ENCODE measurements at places on chromosomes 1 and 21.

GRCh38 chr21:40165773-40166070 lies 298.5 kb downstream of the PCP4 start:
- no peak for DNase-seq

- DNase-seq: no peak
These were observed 14.9 kb downstream of the SELL start for GRCh38 chr1:169696273-169697100.

DNA sequence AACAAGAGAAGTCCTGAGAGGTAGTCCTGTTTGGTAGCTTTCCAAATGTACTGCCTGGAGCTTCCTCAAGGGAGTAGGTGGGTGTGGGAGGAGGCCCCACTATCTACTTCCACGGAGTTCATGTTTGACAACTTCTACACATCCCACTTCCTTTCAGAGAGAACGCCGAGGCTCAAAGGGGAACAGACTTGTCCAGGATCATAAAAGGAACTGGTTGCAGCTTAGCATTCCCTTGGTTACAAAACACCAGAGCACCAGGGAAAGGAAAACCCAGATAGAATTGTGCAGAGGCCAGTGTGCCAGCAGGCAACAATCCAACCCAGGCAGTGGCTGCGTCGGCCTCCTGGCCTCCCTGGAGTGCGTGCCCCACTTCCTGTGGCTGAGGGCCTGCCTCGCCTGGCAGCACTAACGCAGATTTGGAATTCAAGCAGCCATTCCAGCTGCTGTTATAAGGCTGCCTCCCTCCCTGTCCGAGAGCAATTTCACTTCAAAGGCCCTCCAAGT lies 4.2 kb upstream of the RAP1GAP start:
- peak; percentile 43 for DNase-seq

DNA sequence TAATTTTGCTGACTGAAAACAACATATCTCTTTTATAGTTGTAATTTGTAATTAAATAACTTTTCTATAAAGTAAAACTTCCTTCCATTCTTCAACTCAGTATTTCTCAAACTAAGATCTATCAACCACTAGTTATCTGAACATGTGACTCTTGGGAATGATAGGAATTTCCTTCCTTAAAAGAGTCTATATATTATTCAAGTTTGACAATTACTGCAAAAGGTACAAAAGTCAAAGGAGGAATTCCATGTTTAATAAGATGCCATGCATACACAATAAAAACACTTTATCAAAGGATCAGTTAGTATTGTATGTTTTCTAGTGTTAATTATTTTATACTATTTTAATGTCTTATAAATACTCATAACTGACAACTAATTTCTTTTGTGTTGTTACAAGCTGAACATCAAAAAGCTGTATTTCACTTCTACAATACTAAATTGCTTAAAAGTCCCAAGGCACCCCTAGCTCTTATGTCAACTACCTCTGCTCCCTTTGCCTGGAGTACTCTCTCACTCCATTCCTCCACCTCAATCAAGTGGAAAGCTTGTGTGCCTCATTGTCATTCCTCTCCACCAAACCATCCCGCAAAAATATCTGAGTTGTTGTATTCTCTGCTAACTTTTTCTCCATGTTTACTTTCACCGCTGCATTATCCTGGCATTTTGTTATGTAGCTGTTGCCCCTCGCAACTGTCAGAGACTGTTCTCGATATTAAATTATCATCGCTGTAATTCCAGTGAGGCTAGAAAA lies 67.9 kb downstream of the SLC44A5 start:
- no peak for DNase-seq

GRCh38 chr1:31043631-31044030 lies 21.9 kb downstream of the PUM1 start:
- DNase-seq: peak; percentile 80

DNA sequence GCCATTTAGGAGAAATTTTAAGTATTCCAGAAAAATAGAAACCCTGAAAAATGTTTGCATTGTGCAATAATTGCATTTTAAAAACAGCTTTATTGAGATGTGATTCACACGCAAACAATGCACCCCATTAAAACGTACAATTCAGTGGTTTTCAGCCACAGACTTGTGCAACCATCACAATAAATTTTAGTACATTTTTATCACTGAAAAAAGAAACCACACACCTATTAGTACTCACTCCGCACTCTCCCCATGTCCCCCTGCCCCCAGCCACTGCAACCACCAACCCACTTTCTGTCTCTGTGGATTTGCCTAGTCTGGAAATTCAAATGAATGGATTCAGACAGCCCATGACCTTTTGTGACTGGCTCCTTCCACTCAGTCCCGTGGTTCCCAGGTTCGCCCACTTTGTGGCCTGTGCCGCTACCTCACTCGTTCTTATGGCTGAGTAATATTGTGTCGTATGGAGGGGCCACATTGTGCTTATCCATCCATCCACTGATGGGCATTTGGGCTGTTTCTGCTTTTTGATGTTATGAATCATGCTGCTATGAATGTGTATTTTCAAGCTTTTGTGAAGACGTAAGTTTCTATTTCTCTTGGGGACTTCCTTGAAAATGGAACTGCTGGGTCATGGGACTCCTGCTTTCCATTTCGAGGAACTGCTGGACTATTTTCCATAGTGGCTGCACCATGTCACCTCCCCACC lies 147.7 kb upstream of the ARHGEF16 start:
- DNase-seq: no peak

- DNase-seq: no peak
These were observed 173.9 kb downstream of the HHIPL2 start for GRCh38 chr1:222373831-222374602.

DNA sequence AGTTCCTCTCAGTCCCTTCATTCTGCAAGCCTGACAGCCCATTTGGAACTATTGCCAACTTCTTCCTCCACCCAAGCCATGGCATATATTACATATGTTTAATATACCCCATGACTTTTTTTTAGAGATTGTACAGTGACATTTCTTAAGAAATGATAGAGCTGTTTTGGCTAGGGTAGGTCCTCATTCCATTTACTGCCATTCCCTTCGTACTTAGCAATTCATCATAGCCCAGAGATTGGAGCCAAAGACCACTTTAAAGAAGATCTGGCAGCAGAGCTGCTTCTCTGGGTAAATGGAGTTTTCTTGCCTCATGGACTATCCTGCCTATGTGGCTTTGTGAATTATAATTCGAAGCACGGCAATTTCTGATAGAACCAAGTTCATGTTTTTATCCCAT lies 93.4 kb downstream of the ST3GAL3 start:
- DNase-seq: no peak

DNA sequence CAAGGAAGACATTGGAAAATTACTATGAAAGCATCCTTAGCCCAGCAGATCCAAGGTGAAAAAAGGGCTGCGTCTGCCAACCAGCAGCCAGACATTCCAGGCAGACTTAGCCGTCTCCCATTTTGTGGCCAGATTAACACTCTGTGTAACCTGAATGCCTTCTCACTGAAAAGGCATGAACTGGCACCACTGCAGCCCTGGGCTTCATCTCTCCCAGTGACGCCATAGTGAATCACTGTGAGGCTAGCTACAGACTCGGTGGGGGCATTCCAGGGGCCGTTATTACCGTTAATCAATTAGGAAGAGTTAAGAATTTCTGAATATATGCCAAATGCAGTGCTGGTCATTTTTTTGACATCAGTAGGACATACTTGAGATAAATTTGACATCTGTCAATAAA lies 627.4 kb downstream of the LMO4 start:
- DNase-seq: no peak

GRCh38 chr1:8460132-8460544 lies 142.2 kb downstream of the SLC45A1 start:
- DNase-seq: no peak

- no peak for DNase-seq
These were observed 189.2 kb downstream of the DYRK1A start for GRCh38 chr21:37555672-37556261.

- DNase-seq: no peak
These were observed 97.8 kb downstream of the MRPL37 start for GRCh38 chr1:54297596-54298283.

DNA sequence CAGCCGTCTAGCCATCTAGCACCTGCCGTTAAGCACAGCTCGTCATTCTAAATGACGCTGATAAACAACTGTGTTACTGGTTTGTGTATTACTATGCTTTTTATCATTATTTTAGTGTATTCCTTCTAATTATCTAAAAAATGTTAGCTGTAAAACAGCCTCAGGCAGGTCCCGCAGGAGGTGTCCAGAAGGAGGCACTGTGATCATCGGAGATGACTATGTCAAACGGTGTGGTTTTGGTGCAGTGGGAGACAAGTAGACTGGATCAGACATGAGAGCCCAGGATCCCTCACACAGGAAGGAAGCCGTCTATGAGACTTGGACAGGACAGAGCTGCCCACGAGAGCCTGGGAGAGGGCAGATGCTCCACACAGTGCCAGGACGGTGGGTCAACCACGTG lies 55.3 kb upstream of the COL6A1 start:
- DNase-seq: no peak

DNA sequence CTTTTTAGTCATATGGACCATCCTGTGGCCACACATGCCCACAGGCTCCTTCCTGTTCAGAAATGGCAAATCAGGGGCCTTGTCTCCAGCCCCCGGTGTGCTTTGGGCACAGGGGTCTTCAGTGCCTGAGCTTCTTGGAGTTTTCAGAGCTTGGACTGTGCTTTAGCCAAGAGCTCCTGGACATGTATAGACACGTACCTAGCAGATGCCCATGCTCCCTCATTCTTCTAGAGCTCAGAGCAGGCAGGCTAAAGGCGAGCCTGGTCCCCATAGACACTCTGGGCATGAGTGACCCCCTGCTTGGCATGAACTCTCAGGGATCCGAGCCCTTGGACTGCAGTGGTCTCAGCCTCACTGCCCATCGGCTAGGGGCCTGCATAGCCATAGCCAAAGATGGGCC lies 106.8 kb downstream of the EPHB2 start:
- no peak for DNase-seq

DNA sequence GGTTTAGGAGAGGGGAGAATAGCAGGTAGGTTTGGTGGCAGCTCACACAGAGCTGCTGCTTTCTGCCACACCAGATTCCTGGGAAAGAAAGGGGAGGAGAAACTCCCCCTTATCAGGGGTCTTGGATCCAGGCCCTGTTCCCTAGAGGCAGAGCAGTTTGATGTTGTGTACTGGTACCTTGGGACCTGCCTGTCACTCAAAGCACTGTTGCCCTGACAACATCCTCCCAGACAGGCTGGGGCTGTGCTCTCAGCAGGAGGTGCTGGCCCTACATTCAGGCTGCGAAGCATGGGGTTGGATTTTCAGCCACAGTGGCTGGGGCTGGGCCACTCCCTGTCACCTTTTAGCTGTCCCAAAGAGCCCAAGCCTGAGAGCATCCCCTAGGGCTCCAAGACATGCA lies 188.0 kb downstream of the GRIK3 start:
- no peak for DNase-seq

DNA sequence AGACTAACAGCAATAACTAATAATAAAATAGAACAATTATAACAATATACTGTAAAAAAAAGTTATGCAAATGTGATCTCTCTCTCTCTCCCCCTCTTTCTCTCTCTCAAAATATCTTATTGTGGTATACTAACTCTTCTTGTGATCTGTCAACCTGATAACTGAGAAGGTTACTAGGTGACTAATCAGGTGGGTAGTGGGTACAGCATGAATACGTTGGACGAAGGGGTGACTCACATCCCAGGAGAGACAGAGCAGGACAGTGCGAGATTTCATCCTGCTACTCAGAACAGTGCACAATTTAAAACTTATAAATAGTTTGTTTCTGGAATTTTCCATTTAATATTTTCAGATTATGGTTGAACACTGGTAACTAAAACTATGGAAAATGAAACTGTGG lies 257.5 kb downstream of the LRRC40 start:
- no peak for DNase-seq

DNA sequence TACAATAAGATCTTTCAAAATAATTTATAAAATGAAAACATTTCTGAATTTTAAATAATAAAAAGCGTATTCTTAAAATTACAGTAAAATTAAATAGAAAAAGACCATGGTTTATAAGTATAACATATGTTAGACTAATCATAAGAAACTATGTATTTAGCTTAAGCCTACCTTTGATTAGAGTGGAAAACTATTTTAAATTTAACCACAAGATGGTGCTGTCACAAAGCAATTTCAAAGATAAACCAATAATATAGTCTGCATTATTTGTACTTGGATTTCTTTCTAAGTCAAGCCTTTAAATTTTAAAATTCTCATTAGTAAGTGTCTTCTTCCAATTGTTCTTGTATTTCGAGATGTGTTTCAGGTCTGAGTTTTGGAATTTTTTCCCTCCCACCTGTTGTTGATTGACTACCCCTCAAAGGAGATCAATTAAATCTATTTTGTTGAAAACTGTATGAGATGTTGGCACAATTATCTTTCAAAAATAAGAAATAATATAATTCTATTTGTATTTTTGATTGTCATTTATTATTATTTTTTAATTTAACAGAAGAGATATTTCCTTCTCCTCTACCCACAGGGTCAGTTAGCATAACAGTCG lies 459.8 kb downstream of the KCNT2 start:
- peak; percentile 59 for DNase-seq

GRCh38 chr1:169970114-169970513 lies 76.4 kb upstream of the SCYL3 start:
- no peak for DNase-seq

- DNase-seq: no peak
These were observed 35.0 kb upstream of the AGO1 start for GRCh38 chr1:35847935-35848565.

GRCh38 chr1:172496678-172497077 lies 36.3 kb upstream of the SUCO start:
- DNase-seq: no peak

GRCh38 chr1:40860706-40861223 lies 1.4 kb downstream of the CITED4 start:
- peak; percentile 24 for DNase-seq

GRCh38 chr1:151807131-151807530 lies 1.9 kb upstream of the LINGO4 start:
- no peak for DNase-seq

DNA sequence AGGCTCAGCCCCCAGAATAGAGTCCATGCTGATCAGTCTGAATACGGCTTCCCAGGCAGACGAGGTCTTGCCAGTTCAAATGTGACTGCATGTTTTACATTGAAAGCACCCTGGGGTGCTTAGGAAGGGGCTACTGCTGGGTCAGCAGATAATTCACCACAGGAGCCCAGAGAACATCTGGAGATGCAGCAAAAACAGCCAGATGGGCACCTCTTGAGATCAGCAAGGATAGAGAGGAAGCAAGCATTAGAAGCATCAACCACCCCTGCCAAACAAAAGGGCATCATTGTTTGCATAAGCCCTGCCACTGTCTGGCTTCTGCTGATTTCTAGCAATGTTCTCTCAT lies 403.1 kb downstream of the RRAGC start:
- no peak for DNase-seq

- peak; percentile 80 for DNase-seq
These were observed 3.1 kb upstream of the SH3BP5L start for GRCh38 chr1:248828845-248829244.
